ENCODE measurements at places on chromosomes 11 and 22. TPM values are rescaled to one million over a fixed set of nuclear protein-coding genes. Genes with fewer than 3 reads are reported as not detected.

The PAK1 gene
- 29.1 TPM for total RNA-seq

The RNF141 gene
- total RNA-seq = 35.8 TPM

The TECTA gene
- total RNA-seq = 1.2 TPM

The OR5M10 gene
- not detected for total RNA-seq

The TOB2 gene
- total RNA-seq = 54.3 TPM

The TSKU gene
- total RNA-seq = 27.3 TPM

- peaks cover 2% of the 10 kb centered on the region for H3K36me3 ChIP-seq
- H3K27ac ChIP-seq = no peak overlapping the region
- no peak overlapping the region for H3K4me3 ChIP-seq
Observed at GRCh38 chr22:35409783-35410662, 10.1 kb downstream of the MCM5 start.

GRCh38 chr11:122796128-122796717 lies 42.1 kb upstream of the CRTAM start:
- H3K4me1 ChIP-seq = no peaks in the 10 kb centered on the region
- no peak overlapping the region for H3K27ac ChIP-seq
- H3K4me3 ChIP-seq = no peak overlapping the region

DNA sequence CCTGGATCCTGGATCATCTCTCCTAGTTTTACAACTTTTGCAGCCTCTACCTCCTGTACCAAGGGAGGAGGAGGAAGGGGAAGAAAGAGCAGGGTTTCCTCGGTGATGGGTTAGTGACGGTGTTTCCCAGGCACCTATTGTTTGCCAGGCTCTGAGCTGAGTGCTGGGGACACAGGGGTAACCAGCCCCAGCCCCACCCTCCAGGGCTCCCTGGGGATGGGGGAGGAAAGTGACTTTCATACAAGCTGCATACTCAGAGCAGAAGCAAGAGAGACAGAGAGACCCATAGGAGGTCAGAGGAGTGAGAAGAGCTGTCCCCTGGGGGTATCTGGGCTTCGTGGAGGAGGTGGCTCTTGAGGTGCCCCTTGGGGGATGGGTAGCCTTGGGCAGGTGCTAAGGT lies 89.4 kb upstream of the THY1 start:
- no peaks in the 10 kb centered on the region for H3K36me3 ChIP-seq
- no peak for DNase-seq
- no peaks in the 10 kb centered on the region for H3K4me1 ChIP-seq
- no peak overlapping the region for H3K27ac ChIP-seq
- H3K4me3 ChIP-seq = no peak overlapping the region

GRCh38 chr11:33664166-33664565 lies 36.5 kb downstream of the C11orf91 start:
- DNase-seq = no peak
- no peaks in the 10 kb centered on the region for H3K27me3 ChIP-seq
- no peaks in the 10 kb centered on the region for H3K36me3 ChIP-seq
- H3K27ac ChIP-seq = no peak overlapping the region

GRCh38 chr22:47009304-47010101 lies 247.1 kb downstream of the TBC1D22A start:
- H3K27me3 ChIP-seq = no peaks in the 10 kb centered on the region
- no peaks in the 10 kb centered on the region for H3K4me1 ChIP-seq
- peaks cover 9% of the 10 kb centered on the region for H3K36me3 ChIP-seq
- no peak overlapping the region for H3K4me3 ChIP-seq
- H3K27ac ChIP-seq = no peak overlapping the region

GRCh38 chr11:2835296-2835695 lies 50.3 kb downstream of the CDKN1C start:
- no peak overlapping the region for H3K27ac ChIP-seq
- H3K4me1 ChIP-seq = peaks cover 4% of the 10 kb centered on the region
- no peak overlapping the region for H3K4me3 ChIP-seq
- no peaks in the 10 kb centered on the region for H3K36me3 ChIP-seq

GRCh38 chr22:32545801-32546200 lies 71.2 kb downstream of the FBXO7 start:
- H3K36me3 ChIP-seq = no peaks in the 10 kb centered on the region
- H3K4me3 ChIP-seq = no peak overlapping the region
- no peak for DNase-seq
- H3K4me1 ChIP-seq = peaks cover 2% of the 10 kb centered on the region

GRCh38 chr11:32256466-32256865 lies 165.6 kb downstream of the RCN1 start:
- no peak for DNase-seq
- no peak overlapping the region for H3K27ac ChIP-seq
- H3K27me3 ChIP-seq = no peaks in the 10 kb centered on the region
- no peaks in the 10 kb centered on the region for H3K36me3 ChIP-seq
- no peaks in the 10 kb centered on the region for H3K4me1 ChIP-seq
- H3K4me3 ChIP-seq = no peak overlapping the region
